ENCODE measurements at places on chromosomes 7 and 10.

DNA sequence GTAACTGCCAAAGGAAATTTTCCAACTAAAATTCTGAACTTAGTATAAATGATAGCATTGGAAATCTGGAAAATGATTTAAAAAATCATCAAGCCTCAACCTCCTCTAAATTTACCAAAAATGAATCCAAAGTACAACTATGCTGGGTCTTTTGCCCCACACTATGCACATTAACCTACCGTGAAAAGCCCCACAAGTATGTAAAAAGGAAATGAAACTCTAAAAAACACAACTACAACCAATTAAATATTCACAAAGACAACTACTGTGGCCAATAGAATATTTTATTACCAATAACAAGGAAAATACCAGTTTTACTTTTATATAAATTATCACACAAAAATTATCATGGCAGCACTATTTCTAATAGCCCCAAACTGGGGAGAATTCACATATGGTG, 19.3 kb downstream of the EIF3A start:
- no peak for DNase-seq

DNA sequence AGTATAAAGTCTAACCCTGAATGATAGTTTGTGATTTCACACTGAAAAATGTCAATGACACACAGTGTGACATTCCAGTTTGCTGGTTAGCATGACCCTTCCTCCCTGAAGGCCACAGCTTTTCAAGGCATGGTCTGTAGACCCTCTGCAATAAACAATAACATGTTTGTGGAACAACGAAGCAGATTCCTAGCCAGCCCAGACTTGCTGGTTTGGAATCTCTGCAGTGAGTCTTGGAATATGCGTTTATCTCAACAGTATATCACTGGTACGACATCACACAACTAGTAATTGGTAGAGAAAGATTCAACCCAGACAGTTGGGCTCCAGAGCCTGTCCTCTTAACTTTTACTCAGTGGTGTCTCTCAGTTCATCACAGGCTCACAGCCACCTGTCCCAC, 23.7 kb upstream of the DUSP5 start:
- DNase-seq = no peak

DNA sequence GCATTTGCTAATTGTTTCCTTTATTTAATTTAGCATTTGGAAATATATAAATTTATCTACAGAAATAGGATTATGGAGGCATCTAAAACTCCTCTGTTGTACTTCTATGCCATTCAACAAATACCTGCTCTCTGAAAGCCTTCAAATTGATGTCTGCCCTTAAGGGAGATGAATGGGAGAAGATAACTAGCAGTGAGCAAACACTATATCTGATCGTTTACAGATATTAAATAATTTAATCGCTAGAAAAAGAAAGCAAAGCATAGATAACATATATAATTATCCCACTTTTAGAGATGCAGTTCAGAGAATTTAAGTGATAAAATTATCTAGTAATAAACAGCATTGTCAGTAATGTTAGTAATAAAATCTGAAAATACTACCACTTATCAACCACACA, 524.9 kb downstream of the NRG3 start:
- DNase-seq = no peak

- no peak for DNase-seq
Observed at GRCh38 chr7:85426487-85426960, 239.7 kb upstream of the SEMA3D start.

GRCh38 chr7:131498237-131498885, 58.1 kb downstream of the PODXL start:
- DNase-seq = no peak

- DNase-seq = no peak
Observed at GRCh38 chr10:86451604-86451960, 70.0 kb downstream of the WAPL start.

DNA sequence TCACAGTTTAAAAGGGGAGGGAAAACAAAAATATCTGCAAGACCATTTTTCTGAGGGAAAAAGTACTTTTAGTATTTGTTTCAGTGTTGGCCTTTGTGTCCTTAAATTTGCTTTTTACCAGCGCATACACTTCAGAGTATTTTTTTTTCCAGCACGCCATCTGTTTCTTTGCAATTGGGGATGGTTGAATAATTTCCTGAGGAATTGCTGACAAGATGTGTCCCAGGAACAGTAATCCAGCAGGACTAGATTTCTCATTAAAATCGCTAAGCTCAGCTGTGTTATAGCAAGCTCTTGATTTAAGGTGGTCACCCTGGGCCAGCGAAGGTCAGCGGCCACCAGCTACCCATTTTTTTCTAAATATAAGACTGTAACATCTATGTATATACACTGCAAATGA, 156.9 kb upstream of the RHOBTB1 start:
- DNase-seq = peak; percentile 75

DNA sequence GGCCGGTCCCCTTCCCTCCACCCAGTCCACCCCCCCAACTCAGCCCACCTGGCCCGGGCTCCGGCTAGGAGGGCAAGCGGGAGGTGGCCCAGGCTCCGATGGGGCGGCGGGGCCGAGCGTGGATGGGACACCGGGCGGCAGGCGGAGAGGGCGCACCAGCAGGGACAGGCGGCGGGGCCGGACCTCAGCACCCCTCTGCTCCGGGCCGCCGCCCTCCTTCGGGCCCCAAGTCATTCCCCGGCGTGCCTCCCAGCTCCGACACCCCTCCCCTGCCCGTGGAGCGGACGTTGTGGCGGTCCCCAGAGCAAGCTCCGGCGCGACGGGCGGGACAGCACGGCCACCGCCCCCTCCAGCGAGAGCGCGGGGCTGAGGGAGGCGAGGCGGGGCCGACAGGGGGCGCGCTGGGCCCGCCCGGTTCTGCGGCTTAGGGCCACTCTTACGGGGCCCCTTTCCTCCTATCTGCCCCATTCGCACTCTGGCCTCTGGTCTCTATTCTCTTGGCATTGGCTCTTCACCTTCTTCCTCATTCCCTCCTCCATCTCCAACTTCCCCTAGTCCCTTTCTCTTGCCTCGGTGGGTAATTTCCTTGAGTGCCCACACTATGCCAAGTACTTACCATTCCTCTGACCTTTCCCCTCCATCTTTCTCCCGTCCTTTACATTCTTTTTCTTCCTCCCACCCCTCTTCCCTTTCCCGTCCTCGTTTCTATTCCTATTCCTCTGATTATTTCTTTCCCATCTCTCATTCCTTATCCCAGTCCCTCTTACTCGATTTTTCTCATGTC, 701 bp upstream of the GBX1 start:
- no peak for DNase-seq

GRCh38 chr7:116566666-116567065, 41.8 kb downstream of the CAV1 start:
- no peak for DNase-seq

DNA sequence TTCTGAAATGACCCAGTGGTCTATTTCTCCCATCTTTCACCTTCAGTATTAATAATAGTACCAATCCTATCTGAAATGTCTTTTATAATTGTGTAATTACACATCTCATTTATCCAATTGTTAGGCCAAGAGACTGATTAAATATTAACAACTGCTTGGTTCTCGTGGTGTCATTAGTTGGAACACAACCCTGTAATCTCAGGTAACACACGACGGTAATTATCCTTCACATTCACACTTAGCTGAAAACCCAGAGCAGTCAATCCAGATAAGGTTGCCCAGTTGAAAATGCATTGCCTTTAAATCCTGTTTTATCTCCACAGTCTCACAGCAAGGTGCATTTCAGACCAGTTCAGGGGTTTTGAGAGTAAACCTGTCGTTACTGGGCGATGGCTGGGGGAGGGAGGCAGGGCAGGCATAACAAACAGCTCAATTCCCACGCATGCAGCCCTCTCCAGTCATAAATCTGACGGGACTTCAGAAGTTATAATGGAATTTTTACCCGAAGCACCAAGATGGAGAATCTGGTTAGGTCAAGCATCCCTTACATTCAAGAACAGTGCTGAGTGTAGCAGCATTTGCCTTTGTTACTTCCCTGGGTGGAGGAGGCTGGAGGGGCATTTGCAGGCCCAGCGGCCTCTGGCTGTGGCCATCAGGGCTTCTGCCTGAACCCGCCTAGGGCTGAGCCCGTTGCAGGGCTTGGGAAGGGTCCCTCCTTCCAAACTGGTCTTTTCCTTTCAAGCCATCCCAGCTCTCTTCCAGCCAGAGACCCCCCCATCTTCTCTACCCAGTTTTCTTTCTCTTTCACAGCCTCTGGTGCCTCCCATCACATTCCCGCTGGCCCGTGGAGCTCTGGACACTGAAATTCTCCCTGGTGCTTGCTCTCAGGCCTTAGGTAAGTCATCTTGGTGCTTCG, 201.0 kb upstream of the LYZL2 start:
- DNase-seq = no peak

DNA sequence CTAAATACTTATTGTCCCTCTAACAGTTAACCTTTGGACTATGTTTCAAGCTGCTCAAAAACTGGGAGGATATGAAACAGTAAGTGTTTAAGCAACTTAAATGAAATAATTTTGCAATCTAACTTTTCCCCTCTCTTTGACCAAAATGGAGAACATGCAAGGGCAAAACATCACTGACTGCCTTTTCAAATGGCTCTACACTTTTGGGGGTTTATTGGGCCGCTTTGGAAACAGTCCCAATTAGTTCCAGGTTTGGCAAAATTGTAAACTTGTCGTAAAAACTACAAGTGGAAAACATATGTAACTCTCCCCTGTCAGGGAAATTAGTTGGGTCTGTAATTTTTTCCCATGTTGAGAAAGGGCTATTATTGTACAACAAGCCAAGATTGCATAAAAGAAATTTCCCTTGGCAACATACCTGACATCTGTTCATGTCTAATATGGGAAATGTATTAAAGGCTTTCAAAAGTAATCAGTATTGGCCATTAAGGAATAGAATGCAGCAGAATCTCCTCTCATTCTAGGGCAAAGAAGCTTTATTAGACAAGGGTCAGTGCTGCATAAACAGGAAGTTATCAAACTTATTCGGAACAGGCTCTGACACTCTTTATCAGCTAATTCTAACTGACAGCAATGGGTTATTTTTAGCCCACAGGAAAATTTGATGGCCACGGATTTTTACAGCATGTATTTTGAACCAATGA, 157.9 kb downstream of the ARID5B start:
- no peak for DNase-seq

- no peak for DNase-seq
Observed at GRCh38 chr10:61891906-61892585, 9.5 kb upstream of the ARID5B start.

- no peak for DNase-seq
Observed at GRCh38 chr10:129528376-129528978, 61.4 kb downstream of the MGMT start.

DNA sequence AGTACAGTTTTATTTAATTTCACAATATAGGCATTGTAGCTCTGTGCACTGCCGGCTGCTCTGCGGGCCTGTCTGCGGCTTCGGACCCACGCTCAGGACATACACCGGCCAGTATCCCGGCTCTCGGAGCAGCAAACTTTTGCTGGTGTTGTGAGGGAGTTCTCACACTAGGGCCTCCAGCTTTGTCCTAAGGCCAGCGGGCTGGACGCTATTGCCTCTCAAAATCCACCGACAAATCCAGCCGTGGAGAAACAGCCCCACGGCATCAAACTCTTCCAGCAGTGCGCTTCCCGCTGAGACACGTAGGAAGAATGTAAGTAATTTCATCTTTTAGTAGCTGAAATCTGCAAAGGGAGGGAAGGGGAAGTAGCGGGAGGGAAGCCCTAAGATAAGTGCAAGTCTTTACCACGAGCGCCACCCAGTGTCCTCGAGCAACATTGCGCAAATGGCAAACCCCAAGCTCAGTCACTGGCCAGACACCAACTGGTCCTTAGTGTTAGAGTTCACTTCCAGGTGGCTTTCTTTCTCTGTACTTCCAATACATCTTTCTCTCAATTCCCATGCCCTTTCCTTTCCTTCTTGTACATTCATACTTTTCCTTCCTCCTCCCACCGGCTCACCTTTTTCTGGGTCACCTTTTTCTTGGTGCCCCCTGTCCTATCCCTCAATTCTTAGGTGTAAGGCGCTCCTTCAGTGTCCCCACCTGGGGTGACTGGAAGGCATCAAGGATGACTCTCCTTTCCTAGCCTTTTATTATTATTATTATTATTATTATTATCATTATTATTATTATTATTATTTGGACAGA, 3.0 kb upstream of the DLX5 start:
- peak; percentile 66 for DNase-seq

DNA sequence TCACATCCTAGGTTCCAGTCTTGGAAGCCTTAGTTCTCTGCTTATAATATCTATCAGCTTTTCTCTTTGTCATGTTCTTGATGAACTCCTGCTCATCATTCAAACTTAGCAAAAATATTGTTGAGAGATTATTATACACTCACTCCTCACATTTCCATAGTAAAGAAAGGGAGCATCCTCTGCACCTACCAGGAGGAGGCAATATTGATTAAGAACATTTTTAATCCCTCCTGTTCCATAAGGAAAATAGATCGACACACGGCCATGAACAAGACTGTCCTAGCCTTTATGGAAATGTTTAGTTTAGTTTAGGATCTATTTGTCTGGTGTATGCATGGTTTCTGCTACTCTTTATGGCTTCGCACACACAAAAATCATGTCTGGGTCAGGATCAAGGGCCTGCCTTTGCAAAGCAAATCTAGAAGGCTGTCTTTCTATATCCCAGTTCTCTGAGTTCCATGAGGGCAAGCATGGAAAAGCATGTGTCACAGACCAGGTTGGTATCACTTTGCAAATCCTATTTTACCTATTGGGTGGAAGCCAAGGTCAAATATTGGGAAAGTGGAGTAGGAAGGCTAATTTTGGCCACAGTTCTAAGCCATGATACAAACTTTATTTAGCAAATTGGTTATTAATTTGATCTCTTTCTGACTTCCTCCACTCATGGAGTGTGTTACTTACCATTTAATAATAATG, 164.4 kb downstream of the MDFIC start:
- DNase-seq = no peak

GRCh38 chr10:31602541-31603234, 283.7 kb downstream of the ZEB1 start:
- DNase-seq = peak; percentile 16

DNA sequence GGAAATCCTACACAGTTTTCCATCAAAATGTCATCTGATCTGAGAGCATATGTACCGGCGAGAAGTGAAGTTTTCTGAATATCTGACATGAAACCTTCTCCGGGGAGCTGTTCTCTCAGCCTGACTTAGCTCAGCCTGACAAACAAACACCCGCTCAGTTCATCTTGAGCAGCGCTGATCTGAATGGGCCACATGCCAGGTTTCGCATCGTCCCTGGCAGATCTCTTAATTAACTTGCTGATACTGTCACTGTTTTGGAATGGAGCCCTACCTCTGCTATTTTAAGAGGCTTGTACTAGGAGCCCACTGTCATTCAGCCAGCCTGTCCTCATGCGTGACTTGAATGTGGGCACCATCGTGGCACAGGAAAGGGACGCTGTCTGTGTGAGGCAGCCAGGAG, 109.2 kb downstream of the STRA8 start:
- DNase-seq = peak; percentile 10

GRCh38 chr7:123771256-123771655, 22.5 kb upstream of the WASL start:
- DNase-seq = no peak

All from cerebellar cortex (tissue), 1 donor.